ENCODE measurements at places on chromosomes 1 and 21. TPM values are rescaled to one million over a fixed set of nuclear protein-coding genes. Genes with fewer than 3 reads are reported as not detected.

- no peak for DNase-seq
Measured at GRCh38 chr21:31248598-31248997, 95.5 kb downstream of the TIAM1 start.

DNA sequence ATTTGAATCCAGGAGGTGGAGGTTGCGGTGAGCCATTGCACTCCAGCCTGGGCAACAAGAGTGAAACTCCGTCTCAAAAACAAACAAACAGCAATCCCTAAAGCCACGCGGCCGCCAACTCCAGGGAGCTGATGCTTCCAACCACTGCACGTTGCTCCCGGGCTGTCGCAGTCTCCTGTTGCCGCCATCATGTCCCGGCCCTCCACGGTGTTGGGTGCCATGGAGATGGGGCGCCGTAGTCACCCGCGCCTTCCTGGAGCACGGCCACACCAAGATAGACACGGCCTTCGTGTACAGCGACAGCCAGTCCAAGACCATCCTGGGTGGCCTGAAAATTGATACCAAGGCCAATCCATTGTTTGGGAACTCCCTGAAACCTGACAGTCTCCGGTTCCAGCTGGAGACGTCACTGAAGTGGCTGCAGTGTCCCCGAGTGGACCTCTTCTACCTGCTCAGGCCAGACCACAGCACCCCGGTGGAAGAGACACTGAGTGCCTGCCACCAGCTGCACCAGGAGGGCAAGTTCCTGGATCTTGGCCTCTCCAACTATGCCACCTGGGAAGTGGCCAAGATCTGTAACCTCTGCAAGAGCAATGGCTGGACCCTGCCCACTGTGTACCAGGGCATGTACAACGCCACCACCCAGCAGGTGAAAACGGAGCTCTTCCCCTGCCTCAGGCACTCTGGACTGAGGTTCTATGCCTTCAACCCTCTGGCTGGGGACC, 32.6 kb downstream of the SLC16A1 start:
- no peak for DNase-seq

GRCh38 chr1:164759144-164759920, 200.3 kb downstream of the PBX1 start:
- DNase-seq, result no peak

DNA sequence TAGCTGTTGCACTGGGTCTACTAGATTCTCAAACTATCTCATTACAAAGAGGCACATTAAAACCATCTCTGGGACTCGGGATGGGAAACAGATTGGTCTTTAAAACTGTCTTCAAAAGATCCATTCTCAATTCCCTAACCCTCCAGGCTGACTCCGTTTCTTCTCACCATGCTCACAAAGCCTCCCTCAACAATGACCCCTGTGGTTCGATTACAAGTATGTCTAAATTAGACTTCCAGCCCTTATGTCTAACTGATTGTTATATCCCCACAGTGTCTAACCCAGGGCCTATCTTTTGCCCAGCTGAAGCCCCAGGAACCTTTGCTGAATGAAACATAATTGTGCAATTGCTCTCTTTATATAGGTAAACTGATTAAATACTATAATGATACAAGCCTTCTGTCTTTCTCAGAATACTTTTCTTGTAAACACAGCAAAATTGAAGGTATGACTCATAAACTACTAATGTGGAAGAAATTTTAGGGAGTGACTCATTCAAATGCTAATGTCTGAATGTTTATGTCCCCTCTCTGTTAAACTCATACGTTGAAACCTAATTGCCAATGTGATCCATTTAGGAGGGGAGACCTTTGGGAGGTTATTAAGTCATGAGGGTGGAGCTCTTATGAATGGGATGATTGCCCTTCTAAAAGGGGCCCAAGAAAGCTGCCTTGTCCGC, 65.6 kb upstream of the DAB1 start:
- DNase-seq, result no peak

DNA sequence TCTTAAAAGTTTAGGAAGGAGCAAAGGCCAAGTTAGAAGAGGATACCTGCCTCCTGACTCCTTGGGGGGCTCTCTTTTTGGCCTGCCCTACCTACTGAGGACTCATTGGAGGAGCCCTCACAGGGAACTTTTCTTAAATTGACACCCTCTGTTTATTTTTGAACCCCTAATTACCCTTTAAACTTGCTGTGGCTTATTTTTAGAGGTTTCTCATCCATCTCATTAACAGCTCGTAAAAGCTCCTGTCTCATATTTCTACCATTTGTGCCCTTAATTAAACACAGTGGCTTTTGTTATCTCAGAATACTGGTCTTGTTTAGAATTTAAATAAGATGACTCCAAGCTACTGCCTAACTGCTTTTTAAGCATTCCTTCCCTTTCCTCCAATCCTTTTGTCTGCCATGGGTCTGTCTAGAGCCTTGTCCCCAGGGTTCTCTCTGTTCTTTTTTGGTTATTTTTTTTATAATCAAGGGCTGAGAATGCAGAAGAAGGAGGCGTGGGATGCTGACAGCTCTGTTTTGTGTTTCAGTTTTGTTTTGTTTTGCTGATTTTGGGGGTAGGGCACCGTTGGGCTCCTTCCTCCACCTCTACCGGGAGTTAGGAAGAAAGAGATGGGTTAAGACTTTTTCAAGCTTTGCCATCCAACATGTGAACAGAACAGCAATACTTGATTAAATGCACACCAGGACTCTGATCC, 78.0 kb downstream of the SYT6 start:
- DNase-seq, result no peak

GRCh38 chr1:40338745-40339419, 21.8 kb upstream of the COL9A2 start:
- DNase-seq, result peak; percentile 82

The RPTN gene
- not detected for polyA plus RNA-seq

- DNase-seq, result no peak
Measured at GRCh38 chr1:206921772-206922265, at the start of gene FCMR. Gene FCMR, minus strand, starts transcription at chr1:206921941. Its CDS starts 87 bp downstream, at chr1:206921854.

DNA sequence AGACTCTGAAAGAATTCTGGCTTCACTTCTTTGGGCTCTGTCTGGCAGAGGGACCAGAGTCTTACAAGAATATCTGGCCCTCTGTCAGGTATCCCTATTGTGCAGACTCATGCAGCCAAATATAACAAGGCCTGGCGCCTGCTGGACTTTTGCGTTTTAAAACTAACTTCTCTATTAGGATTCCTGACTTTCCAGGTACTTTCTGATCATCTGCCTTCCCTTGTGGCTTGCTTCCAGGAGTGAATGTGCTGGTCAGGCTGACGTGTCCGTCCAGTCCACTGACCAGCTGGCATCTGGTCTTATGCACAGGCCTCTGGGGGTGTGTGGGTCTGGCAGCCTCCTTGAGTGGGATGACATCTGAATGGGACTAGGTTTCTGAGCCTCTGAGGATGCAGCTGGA, 8.6 kb upstream of the RAB29 start:
- no peak for DNase-seq

The CHRM3 gene
- polyA plus RNA-seq, result 7.5 TPM

GRCh38 chr1:107750364-107750959, 214.5 kb downstream of the VAV3 start:
- peak; percentile 40 for DNase-seq

DNA sequence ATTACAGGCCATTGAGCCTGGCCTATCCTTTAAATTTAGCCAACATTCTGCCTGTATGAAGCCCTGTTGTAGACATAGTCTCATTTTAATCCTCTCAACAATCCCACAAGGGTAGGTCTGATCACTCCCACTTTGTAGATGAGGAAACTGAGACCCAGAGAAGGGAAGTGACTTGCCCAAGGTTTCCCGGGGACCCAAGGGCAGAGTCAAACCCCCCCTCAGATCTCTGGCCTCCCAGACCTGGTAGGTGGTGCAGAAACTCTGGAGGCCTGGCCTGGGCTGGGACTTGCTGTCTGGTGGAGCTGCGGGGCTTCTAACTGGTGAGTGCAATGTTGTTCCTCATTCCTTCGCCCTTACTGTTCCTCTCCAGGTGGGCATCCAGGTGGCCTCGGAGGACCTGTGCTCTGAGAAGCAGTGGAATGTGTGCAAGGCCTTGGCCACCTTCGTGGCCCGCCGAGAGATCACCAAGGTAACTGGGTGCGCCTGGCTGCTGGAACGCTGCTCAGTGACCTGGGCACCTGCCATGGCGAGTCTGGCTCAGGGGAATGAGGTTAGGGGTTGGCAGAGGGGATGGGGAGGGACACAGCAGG, 29.7 kb downstream of the FAM151A start:
- DNase-seq, result no peak

The KCNQ4 gene
- 1.9 TPM for polyA plus RNA-seq

GRCh38 chr21:36347278-36347961, 27.4 kb downstream of the MORC3 start:
- no peak for DNase-seq

GRCh38 chr1:14668538-14668937, 70.1 kb downstream of the KAZN start:
- no peak for DNase-seq

DNA sequence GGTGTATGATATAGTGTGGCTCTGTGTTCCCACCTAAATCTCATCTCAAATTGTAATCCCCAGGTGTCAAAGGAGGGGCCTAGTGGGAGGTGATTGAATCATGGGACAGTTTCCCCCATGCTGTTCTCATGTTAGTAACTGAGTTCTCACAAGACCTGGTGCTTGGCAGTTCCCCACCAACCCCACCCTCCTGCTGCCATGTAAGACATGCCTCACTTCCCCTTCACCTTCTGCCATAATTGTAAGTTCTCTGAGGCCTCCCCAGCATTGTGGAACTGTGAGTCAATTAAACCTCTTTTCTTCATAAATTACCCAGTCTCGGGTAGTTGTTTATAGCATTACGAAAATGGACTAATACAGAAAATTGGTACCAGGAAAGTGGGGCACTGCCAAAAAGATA, 1705.3 kb downstream of the NCAM2 start:
- DNase-seq, result no peak

DNA sequence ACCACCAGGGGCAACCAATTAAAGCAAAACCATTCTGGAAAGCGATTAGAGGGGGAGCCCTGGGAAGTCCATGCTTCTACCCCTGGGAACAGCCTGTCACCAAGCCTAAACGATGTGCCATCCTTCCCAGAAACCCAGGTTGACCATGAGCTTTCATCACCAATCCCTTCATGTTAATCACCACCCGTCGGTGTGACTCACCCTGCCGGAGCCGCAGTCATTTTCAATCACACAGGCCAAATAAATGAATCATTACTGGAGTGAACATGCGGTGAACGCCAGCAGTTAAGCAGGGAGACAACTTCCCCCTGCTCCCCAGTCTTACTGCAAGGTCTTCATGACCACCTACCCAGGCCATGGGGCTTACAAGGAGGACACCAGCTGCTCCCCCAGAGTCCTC, 308.8 kb downstream of the AJAP1 start:
- DNase-seq, result no peak
